Panc1 (cell line): ENCODE measurements at places on chromosomes 13 and 19. TPM values are rescaled to one million over a fixed set of nuclear protein-coding genes. Genes with fewer than 3 reads are reported as not detected.

Gene ZNF677
- total RNA-seq, result 32.8 TPM

Gene NKPD1
- total RNA-seq, result 0.05 TPM

Gene NRTN
- total RNA-seq, result 0.80 TPM

Gene NFKBIB
- 185 TPM for total RNA-seq

Gene GJB2
- 54.2 TPM for total RNA-seq

Gene SIGLEC9
- not detected for total RNA-seq

Gene ATP4A
- not detected for total RNA-seq

Gene ZNF177
- total RNA-seq, result 4.6 TPM

DNA sequence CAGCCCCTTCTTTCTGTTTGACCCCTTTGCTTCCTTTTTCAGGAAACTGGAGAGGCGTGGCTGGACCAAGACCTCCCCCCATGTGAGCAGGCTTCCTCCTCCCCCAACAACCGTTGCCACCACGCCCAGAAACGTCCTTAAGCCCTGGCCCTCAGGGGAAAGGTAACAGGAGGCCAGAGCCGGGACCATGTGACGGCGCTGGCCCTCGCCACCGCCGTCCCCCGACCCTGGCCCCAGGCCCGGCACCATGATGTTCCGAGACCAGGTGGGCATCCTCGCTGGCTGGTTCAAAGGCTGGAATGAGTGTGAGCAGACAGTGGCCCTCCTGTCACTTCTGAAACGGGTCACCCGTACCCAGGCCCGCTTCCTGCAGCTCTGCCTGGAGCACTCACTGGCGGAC is 14.4 kb downstream of the SAMD4B start:
- no peak for DNase-seq
- H3K36me3 ChIP-seq, result peaks cover 85% of the 10 kb centered on the region
- H3K27me3 ChIP-seq, result no peaks in the 10 kb centered on the region
- no peak overlapping the region for H3K4me3 ChIP-seq
- no peaks in the 10 kb centered on the region for H3K4me1 ChIP-seq
- no peak overlapping the region for H3K27ac ChIP-seq

DNA sequence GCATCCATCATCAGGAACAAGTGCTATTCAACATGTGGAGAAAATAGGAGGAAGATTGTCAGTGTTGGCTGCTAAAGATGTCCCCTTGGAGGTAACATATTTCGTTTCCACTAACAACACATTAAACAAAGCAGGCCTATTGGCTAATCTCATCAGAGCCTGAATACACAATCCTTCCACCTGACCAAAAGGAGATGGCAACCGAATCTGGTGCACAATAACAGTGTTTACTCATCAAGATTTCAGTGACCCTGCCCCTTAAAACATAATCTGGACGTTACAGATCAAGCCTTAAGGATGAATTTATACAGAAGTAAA is 582.5 kb downstream of the EFNB2 start:
- no peaks in the 10 kb centered on the region for H3K27me3 ChIP-seq
- no peak for DNase-seq
- H3K27ac ChIP-seq, result no peak overlapping the region
- no peaks in the 10 kb centered on the region for H3K36me3 ChIP-seq

- H3K36me3 ChIP-seq, result no peaks in the 10 kb centered on the region
- no peak for DNase-seq
- H3K4me1 ChIP-seq, result peaks cover 6% of the 10 kb centered on the region; the same call in 1 of the 2 replicates
- H3K27ac ChIP-seq, result no peak overlapping the region
- no peak overlapping the region for H3K4me3 ChIP-seq
These were observed 11.5 kb downstream of the FAM187B start for GRCh38 chr19:35216833-35217648.

- H3K4me1 ChIP-seq, result peaks cover 11% of the 10 kb centered on the region; the same call in 1 of the 2 replicates
- peaks cover 2% of the 10 kb centered on the region for H3K36me3 ChIP-seq
- no peaks in the 10 kb centered on the region for H3K27me3 ChIP-seq
- H3K27ac ChIP-seq, result peak overlapping the region; percentile 77
- DNase-seq, result peak; percentile 41
- peak overlapping the region; percentile 55 for H3K4me3 ChIP-seq
These were observed 572 bp upstream of the FKBP8 start for GRCh38 chr19:18543814-18544475.

GRCh38 chr19:13611596-13611995 is 105.3 kb upstream of the CACNA1A start:
- H3K27me3 ChIP-seq, result no peaks in the 10 kb centered on the region
- no peak overlapping the region for H3K27ac ChIP-seq
- peaks cover 5% of the 10 kb centered on the region for H3K4me1 ChIP-seq
- no peak overlapping the region for H3K4me3 ChIP-seq
- no peaks in the 10 kb centered on the region for H3K36me3 ChIP-seq

DNA sequence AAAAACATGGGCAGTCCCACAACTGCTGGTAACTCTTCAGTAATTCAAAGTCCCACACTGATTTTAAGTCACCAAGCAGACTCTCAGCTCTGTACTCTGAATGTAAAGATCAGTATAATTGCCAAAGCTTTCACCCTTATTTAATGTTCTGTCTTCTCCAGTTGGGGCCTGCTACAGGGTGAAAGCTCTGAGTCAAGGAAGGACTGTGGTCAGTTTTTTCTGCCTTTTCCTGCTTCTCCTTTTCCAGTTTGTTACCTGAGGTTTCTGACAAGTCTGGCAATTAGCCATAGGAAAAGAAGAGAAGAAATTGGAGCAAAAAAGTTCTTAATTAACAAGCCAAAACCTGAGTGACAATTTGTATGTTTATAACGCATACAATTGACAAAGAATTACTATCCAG is 279.3 kb downstream of the RBM26 start:
- H3K36me3 ChIP-seq, result no peaks in the 10 kb centered on the region
- H3K27ac ChIP-seq, result no peak overlapping the region
- H3K27me3 ChIP-seq, result no peaks in the 10 kb centered on the region
- no peak overlapping the region for H3K4me3 ChIP-seq
- no peaks in the 10 kb centered on the region for H3K4me1 ChIP-seq
- no peak for DNase-seq

DNA sequence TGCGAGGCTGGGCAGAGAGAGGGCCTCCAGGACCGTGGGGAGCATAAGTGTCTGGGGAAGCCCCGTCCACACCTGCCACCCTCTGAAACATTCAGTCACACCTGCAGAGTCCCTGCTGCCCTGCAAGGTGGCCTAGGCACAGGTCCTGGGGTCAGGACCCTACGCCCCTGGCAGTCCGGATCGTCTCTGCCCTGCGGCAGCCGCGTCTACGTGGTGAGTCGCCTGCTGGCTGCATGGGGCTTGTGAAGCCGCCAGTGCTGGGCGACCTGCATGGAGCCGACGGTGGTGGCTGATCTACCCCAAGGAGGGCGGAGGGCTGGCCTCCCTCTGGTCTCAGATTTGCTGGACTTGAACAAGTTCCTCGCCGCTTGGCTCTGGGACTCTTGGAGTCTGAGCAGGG is 13.0 kb downstream of the FZR1 start:
- H3K4me1 ChIP-seq, result no peaks in the 10 kb centered on the region; the same call in none of the 2 replicates
- no peaks in the 10 kb centered on the region for H3K36me3 ChIP-seq
- H3K4me3 ChIP-seq, result no peak overlapping the region
- no peak overlapping the region for H3K27ac ChIP-seq

DNA sequence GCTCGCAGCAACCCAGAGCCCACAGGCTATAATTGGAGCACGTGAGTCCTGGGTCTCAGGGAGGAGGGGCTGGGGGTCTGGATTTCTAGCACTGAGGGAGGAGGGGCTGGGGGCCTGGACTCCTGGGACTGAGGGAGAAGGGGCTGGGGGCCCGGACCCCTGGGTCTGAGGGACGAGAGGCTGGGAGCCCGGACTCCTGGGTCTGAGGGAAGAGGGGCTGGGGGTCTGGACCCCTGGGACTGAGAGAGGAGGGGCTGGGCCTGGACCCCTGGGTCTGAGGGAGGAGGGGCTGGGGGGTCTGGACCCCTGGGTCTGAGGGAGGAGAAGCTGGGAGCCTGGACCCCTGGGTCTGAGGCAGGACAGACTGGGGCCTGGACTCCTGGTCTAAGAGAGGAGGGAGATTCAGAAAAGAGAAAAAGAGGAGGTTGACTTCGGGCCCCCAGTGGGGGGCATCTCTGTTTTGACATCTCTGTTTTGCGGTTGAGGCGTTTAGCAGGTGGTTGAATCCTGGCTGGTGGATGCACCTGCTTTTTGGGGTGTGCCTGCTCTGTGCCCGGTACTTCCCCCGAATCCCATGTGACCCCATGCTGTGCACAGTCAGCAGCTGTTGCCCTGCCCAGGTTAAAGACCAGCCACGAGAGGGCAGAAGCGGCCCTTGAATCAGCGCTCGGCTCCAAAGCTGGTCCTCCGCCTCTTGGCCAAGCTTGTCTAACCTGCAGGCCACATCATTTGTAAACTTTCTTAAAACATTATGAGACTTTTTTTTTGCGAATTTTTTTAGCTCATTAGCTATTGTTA is 10.5 kb downstream of the PVR start:
- H3K27ac ChIP-seq, result no peak overlapping the region
- no peak overlapping the region for H3K4me3 ChIP-seq
- DNase-seq, result no peak
- H3K4me1 ChIP-seq, result no peaks in the 10 kb centered on the region
- H3K36me3 ChIP-seq, result no peaks in the 10 kb centered on the region
- H3K27me3 ChIP-seq, result no peaks in the 10 kb centered on the region

DNA sequence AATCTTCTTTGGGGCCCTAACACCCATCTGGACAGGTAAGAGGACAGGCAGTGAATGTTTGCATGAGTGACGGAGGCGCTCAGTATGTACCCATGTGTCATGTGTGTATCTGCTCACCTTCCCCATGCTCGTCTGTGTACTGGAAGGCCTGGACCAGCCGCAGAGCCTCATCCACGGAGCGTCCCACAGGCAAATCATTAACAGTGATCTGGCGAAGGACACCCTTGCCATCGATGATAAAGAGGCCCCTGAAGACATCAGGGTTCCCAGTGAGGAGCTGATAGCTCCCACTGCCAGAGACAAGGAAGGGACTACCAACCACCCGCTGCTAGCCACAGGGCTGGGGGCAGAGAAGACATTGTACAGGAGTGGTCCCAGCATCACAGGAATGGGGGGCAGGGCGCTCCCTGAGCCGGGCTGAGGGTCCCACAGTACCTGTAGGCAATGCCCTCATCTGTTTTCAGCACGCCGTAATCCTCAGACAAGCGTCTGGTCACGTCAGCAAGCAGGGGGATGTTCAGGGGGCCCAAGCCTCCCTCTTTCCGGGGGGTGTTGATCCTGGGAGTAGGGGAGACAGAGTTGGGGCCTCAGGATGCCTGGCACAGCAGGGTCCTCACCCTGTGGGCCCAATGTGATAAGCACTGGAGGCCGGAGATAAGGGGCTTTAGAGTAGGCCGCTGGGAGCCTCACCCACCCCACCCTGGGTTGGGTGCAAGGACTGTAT is 1.7 kb downstream of the PRDX2 start:
- no peaks in the 10 kb centered on the region for H3K27me3 ChIP-seq
- DNase-seq, result no peak
- peaks cover 11% of the 10 kb centered on the region for H3K4me1 ChIP-seq
- peaks cover 4% of the 10 kb centered on the region; the same call in 1 of the 2 replicates for H3K36me3 ChIP-seq
- no peak overlapping the region for H3K4me3 ChIP-seq
- H3K27ac ChIP-seq, result no peak overlapping the region

GRCh38 chr19:41363371-41363752 is 587 bp downstream of the B9D2 start:
- H3K4me3 ChIP-seq, result peak overlapping the region; percentile 92
- H3K36me3 ChIP-seq, result no peaks in the 10 kb centered on the region
- H3K27me3 ChIP-seq, result no peaks in the 10 kb centered on the region

- H3K27me3 ChIP-seq, result no peaks in the 10 kb centered on the region
- no peak overlapping the region for H3K27ac ChIP-seq
- no peaks in the 10 kb centered on the region for H3K36me3 ChIP-seq
These were observed 1065.8 kb upstream of the SPRY2 start for GRCh38 chr13:81406639-81407292.

DNA sequence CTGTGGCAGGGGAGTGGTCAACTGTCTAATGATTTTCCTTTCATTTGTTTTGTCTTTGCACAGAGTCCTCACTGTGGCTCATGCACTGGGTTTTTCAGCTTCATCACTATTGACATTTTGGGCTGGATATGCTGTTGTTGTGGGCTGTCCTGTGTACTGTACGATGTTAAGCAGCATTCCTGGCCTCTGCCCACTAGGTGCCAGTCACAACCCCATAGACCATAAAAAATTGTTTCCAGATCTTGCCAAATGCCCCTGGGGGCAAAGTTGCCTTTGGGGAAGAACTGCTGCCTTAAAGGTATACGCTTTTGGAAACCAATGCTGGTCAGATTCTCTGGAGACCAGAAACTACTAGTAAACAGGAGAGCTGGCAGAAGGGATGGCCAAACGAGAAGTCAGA is 310.4 kb downstream of the SPRY2 start:
- peaks cover 8% of the 10 kb centered on the region; the same call in 1 of the 2 replicates for H3K4me1 ChIP-seq
- H3K4me3 ChIP-seq, result no peak overlapping the region
- no peak for DNase-seq
- no peaks in the 10 kb centered on the region; the same call in 1 of the 2 replicates for H3K36me3 ChIP-seq
- H3K27me3 ChIP-seq, result no peaks in the 10 kb centered on the region

DNA sequence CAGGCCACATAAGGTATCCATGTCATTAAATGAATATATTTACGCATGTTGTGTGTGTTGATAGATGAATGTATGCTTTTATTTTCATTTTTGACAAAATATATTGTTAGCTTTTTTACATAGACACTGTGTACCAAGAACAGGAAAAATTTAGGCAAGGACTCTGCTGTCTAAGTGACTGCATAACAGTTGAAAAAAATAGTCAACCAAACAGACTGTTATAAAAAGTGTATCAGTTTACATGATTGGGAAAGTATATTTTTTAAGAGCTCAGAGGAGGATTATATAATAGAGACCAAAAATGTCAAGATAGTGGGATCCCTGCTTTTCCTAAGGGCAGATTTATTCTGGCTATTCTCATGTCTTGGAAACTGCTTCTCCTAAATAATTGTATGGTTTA is 858.0 kb downstream of the SLITRK1 start:
- no peak overlapping the region for H3K4me3 ChIP-seq
- no peak for DNase-seq
- no peaks in the 10 kb centered on the region for H3K27me3 ChIP-seq
- H3K27ac ChIP-seq, result no peak overlapping the region; the same call in 1 of the 2 replicates

DNA sequence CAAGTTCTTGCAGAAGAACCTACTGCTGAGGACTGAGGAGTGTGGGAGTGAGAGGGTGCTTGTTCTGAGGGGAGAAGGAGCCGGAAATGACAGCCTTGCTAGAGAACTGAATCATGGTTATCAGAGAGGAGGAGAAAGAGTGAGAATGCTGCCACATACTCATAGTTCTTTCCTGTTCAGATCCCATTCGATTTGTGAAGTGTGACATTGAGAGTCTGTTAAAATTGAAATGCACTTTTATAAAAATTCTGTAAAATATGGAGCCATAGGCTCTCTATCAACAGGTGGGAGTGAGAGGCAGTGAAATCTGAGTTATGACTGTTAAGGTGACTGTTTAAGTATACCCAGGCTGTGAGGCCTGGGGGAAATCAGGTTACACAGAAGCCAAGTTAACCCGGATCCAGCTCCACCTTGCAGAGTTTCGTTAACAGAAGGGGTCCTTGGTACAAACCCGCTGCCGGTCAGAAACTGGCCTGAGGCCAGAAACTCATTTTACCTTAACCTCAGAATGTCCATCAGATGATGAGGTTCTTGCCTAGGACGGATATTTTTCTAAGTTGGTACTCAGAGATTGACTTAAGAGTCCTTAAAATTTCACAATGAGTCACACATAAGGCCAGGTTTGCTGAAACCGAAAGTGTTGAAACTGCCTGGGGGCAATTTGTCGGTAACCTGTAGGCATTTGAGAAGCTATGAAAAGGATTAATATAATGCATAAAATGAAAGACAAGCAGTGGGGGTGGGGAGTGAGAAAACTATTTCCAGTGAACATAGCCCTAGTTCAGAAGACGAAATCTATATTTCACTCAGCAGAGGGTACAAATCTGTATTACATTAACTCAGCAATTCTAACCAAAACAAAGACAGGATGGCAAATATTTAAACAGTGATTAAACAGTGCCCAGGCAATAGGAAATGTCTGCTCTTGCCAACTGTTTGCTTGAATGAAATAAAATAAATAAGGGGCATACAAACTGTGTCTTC is 350.5 kb downstream of the KCNRG start:
- H3K27me3 ChIP-seq, result no peaks in the 10 kb centered on the region
- H3K36me3 ChIP-seq, result no peaks in the 10 kb centered on the region
- peak overlapping the region; percentile 84 for H3K27ac ChIP-seq
- DNase-seq, result no peak
- peak overlapping the region; percentile 42 for H3K4me3 ChIP-seq
- H3K4me1 ChIP-seq, result peaks cover 21% of the 10 kb centered on the region
